RKO (cell line): ENCODE measurements at places on chromosomes 11 and 22.
A peak's percentile ranks its signal among the peaks of the same experiment; 100 is the strongest.

- DNase-seq = no peak
These were observed 425.5 kb upstream of the CADM1 start for GRCh38 chr11:115929618-115930129.

- DNase-seq = no peak
These were observed 98.0 kb downstream of the ATG16L2 start for GRCh38 chr11:72912253-72912652.

- DNase-seq = peak; percentile 99
These were observed 15.3 kb upstream of the MRTFA start for GRCh38 chr22:40651563-40652501.

GRCh38 chr22:20176421-20177085 is 25.7 kb upstream of the CCDC188 start:
- no peak for DNase-seq

- DNase-seq = no peak
These were observed 2.5 kb upstream of the IGLL5 start for GRCh38 chr22:22884888-22885840.

GRCh38 chr11:77557553-77557952 is 32.2 kb upstream of the AQP11 start:
- peak; percentile 38 for DNase-seq

- no peak for DNase-seq
These were observed 7.6 kb upstream of the ASCL2 start for GRCh38 chr11:2277933-2278523.

DNA sequence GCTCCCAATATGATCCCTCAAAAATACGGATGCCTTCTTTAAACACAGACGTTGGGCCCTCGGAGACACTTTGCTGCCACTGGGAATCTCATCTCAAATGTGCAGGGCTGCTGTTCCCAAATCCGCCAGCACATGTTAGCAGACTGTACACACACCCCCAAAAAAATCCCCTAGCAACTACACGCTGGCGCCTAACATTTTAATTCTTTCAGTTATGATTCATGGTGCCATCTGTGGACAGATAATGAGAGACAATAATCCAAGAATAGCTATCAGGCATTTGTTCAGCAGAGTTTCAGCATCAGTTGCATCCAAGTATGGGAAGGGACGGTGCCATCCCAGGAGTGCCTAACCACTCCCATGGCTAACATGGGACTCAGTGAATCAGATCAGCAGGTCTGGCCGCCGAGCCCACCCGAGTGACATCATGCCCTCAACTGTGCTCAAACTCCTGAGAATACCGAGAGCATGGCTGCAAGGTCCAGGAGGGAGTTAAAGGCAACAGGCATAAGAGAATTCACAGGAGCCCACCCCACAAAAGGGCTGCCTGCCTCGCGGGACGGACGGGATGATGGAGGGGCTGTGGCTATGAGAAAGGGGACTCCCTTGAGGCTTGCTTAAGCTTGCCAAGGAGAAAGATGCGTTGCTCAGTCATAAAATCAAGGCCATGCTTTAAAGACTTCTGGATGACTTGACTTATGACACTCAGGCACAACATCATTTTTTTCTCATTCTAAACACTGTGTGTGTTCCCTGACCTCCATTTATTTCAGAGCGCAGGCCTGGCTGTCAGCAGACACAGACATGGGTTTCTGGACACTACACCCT is 337.0 kb downstream of the SHANK2 start:
- no peak for DNase-seq

- DNase-seq = no peak
These were observed 22.1 kb upstream of the PSMA1 start for GRCh38 chr11:14542324-14542723.

GRCh38 chr11:99327527-99327926 is 306.8 kb downstream of the CNTN5 start:
- no peak for DNase-seq

- peak; percentile 51 for DNase-seq
These were observed 16.1 kb upstream of the RELT start for GRCh38 chr11:73359930-73360742.

GRCh38 chr11:93870616-93871015 is 20.2 kb upstream of the VSTM5 start:
- no peak for DNase-seq

DNA sequence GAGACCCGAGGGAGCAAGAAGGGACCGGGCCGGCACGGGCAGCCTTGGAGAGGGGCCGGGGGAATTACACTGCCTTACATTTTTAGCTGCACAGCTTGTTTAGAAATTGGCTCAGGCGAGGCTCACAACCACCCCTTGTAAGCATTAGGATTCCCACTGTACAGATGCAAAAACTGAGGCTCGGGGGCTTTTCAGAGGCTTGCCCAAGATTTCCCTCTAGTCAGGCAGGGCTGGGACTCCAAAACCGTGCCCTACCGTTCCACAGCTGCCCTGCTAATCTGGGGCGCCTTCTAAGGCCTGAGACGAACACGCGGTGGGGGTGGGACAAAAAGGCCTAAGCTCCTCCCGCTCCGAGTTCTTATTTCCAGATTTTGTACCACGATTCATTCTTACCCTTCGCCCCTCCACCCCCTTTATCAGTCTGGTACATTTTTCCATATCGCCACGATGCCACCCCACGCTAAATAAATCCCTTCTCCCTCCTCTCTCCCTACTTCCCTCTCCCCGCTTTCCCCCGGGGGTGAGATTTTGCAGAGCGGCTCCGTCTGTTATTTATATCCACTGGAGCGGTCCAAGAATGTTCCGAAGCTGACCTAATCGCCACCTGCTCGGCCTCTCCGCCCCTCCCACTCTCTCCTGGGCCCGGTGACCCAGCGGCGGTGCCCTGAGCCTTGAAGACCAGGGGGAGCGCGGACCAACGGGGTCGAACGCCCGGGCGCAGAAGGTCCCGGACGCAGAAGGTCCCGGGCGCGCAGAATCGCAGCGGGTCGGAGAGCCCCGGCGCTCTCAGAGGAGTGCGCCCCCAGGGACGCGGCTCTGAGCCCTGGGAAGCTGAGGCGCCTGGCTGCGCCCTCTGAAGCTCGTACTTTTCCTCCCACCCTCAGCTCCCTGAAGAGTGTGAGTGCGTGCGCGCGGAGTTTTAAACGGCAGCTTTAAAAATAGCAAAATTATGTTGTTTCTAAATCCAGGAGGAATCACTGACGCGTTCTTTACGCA is 764 bp upstream of the PACSIN3 start:
- peak; percentile 81 for DNase-seq

DNA sequence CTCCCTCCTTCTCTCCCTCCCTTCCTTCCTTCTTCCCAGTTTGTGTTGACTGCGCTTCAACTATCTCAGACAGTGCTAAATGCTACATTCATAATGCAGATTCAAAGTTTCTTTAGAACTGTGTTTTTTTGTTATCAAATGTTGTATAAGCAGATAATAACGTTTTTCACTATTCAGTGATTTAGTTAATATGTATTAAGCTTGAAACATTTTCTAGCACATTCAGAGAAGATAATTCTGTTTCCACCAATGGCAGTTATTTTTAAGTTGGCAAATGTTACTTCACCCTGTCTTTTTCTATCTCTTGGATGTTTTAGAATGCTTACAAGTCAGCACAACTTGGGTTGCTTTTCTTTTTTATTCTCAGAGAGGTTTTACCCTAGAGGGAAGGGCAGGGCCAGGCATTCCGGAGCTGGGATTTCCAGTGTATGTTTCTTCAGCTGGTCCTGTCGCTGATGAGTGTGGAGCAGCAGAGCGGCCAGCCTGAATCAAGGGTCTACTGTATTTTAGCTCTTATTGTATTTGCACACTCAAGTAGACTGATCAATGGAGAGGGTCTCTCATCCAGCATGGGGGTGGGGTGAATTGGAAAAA is 162.3 kb upstream of the ARHGAP20 start:
- no peak for DNase-seq

- DNase-seq = no peak
These were observed 185.5 kb downstream of the CTTN start for GRCh38 chr11:70583781-70584218.

GRCh38 chr11:36235750-36236149 is 53.5 kb downstream of the COMMD9 start:
- DNase-seq = no peak

DNA sequence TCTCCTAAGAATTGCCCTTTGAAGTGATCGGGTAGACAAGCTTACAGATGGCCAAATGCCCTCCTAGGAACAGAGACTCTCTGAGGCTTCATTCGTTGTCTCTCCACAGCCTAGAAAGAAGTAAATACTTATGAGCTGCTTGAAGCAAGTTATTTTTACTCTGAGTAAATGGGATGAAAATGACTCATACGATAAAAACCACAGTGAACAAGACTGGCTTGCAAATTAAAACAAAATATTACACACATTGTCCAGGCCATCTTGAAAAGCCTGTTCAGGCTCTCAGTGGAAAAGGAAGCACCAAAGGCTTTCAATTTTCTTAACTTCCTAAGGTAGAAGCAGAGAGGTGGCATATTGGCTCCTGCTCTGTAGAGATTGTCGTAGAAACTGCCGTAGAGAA is 294.2 kb downstream of the NELL1 start:
- DNase-seq = no peak

DNA sequence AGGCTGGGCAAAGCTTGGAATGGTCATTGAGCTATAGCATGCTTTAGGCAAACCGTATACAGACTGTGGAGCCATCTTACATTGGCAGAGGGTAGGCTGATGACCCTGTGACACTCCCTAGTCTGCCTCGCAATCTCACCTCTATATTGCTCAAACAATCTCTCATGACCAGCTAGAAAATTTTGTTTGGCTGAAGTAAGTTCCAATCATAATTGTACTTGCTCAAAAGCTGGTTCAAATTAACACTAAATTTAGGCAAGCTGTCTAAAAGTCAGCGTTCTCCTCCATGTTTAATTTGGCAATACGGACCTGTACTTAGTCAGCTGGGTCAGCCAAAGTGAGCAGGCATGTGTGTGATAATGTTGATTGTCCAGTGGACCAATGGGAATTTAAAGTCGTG is 133.0 kb downstream of the SWAP70 start:
- DNase-seq = no peak

GRCh38 chr11:95279921-95280868 is 49.2 kb upstream of the SESN3 start:
- no peak for DNase-seq

DNA sequence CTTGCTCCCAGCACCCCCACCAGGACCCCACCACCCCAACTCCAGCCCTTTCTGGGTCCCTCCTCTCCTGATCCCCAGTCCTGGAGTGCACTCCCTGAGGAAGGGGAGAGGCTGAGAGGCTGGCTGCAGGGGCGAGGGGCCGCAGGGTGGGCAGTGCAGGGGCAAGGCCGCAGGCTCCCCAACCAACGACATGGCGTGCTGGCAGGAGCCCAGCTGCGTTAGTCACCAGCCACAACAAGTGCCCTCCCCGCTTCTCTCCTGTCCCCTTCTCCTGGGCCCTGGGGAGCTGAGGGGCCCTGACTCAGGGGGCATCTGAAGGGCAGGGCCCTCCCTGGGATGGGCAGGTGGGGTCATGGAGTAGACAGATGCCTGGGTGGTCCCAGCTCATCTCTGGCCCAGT is 2.3 kb downstream of the CABP7 start:
- no peak for DNase-seq

GRCh38 chr11:86135319-86135714 is 66.4 kb upstream of the PICALM start:
- no peak for DNase-seq

DNA sequence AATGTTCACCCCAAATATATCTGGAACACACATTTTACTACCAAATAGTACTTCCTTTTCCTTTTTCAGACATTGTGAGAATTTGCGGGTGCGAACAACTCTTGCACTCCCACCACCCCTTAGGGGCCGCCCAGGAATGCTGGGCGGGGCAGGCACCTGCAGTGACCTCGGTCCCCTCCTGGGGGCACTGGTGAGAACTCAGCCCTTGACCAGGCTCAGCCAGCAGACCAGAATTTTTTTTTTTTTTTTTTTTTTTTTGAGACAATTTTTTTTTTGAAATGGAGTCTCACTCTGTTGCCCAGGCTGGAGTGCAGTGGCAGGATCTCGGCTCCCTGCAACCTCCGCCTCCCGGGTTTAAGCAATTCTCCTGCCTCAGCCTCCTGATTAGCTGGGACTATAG is 75.8 kb downstream of the ARHGAP8 start:
- DNase-seq = no peak

GRCh38 chr22:42963231-42963595 is 51.7 kb downstream of the PACSIN2 start:
- no peak for DNase-seq

DNA sequence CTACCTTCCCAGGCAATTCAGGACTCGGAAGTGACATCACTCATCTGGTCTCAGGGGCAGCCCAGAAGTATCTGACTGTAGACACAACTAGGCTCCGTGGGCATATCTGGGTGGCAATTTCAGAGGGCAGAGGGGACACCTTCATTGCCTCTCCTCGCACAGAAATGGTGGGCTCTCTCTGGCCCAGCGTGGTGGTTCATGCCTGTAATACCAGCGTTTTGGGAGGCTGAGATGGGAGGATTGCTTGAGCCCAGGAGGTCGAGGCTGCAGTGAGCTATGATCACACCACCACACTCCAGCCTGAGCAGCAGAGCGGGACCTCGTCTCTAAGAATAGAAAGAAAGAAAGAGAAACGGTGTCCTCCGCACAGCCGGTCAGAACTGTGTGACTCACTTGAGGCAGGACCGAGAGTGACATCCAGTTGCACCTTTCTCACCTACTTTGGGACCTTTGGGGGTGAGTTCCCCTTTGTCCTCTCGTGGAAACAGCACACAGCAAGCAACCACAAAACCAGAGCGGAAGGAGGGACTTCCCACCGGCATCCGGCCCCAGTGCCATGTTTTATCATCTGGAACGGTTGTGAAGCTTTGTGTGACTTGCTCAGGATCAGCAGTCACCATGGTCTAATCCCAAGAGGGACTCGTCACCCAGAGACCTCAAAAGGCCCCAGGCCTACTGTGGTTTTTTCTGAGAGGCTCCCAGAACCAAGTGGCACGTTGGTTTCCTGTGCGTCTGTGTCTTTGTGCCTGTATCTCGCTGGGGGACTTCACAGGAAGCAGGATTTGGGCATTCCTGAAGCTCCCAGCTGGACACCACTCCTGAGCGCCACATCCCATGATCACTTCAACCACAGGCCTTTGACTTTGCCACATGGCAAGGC is 38.4 kb upstream of the EMID1 start:
- DNase-seq = no peak

GRCh38 chr11:103824116-103824515 is 212.3 kb upstream of the DDI1 start:
- no peak for DNase-seq

GRCh38 chr11:72589802-72590761 is 84.1 kb downstream of the PDE2A start:
- DNase-seq = no peak

GRCh38 chr22:25822344-25822743 is 80.4 kb downstream of the MYO18B start:
- no peak for DNase-seq

- no peak for DNase-seq
These were observed 9.0 kb downstream of the RCOR2 start for GRCh38 chr11:63907808-63908530.

GRCh38 chr11:43359422-43359818 is 700 bp downstream of the TTC17 start:
- peak; percentile 70 for DNase-seq

DNA sequence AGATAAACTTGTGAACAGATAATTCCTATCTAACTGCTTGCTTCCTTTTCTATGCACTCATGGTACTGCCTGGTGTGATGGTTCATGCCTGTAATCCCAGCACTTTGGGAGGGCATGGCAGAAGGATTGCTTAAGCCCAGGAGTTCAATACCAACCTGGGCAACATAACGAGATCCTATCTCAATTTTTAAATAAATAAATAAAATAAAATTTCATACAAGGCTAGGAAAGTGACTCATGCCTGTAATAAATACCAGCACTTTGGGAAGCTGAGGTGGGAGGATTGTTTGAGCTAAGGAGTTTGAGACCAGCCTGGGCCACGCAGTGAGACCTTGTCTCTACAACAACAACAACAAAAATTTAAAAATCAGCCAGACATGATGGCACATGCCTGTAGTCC is 166.6 kb downstream of the COMMD9 start:
- DNase-seq = no peak

- DNase-seq = no peak
These were observed 35.2 kb downstream of the MAML2 start for GRCh38 chr11:96307776-96308140.
